GM12878 (cell line): ENCODE measurements at places on chromosomes 16 and 17. TPM values are rescaled to one million over a fixed set of nuclear protein-coding genes. Genes with fewer than 3 reads are reported as not detected.
A peak's percentile ranks its signal among the peaks of the same experiment; 100 is the strongest.

Gene MSL1
- 47.8 and 50.6 TPM in 2 replicates for total RNA-seq

Gene SRRM2
- total RNA-seq: 420 and 483 TPM in 2 replicates

DNA sequence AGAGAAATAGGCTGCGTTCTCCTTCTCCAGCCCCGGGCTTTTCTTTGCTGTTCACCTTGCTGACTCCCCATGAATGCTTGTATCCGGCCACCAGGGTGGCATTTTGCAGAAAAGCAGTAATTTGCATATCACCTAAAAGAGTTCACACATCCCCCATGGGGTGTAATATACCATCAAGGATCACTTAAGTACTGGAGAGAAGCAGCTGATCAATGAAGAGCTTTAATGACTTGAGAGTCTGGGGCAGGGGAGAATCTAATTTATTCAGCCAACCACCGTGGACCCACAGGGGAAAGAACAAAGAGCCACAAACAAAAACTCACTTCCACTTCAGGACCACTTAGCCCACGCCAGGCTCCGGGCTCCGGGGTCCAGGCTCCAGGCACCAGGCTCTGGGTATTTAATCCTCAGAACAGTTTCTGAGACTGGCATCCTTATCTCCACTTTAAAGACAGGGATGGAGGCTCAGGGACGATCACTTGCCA, 33.9 kb upstream of the SEC14L1 start:
- no peaks in the 10 kb centered on the region for H3K36me3 ChIP-seq
- peak; percentile 64 for DNase-seq
- peak overlapping the region; percentile 46; the same call in 1 of the 2 replicates for H3K4me3 ChIP-seq

- H3K27ac ChIP-seq: no peak overlapping the region
- H3K4me1 ChIP-seq: no peaks in the 10 kb centered on the region
- no peak for DNase-seq
- H3K36me3 ChIP-seq: no peaks in the 10 kb centered on the region
Measured at GRCh38 chr16:49189286-49189685, 92.4 kb downstream of the CBLN1 start.

Gene RDM1
- 9.7 and 12.1 TPM in 2 replicates for total RNA-seq

Gene NAT9
- total RNA-seq: 44.8 and 45.3 TPM in 2 replicates

Gene PRCD
- total RNA-seq: 0.37 and 0.95 TPM in 2 replicates

GRCh38 chr16:1812732-1813163, 13.9 kb downstream of the HAGH start:
- H3K27ac ChIP-seq: no peak overlapping the region
- H3K4me3 ChIP-seq: no peak overlapping the region
- no peaks in the 10 kb centered on the region; the same call in 1 of the 2 replicates for H3K36me3 ChIP-seq
- no peaks in the 10 kb centered on the region for H3K4me1 ChIP-seq
- DNase-seq: no peak

Gene ATP1B2
- total RNA-seq: 0.23 and 0.32 TPM in 2 replicates

- H3K27me3 ChIP-seq: peaks cover 3% of the 10 kb centered on the region; the same call in 1 of the 2 replicates
- DNase-seq: no peak
Measured at GRCh38 chr16:54153240-54153934, 133.2 kb downstream of the IRX3 start.

- H3K4me1 ChIP-seq: no peaks in the 10 kb centered on the region
- no peak overlapping the region for H3K27ac ChIP-seq
- H3K27me3 ChIP-seq: no peaks in the 10 kb centered on the region
- DNase-seq: no peak
- H3K36me3 ChIP-seq: peaks cover 29% of the 10 kb centered on the region
Measured at GRCh38 chr16:70252355-70252988, 732 bp upstream of the EXOSC6 start.

Gene EVPL
- 0.03 TPM in 2 replicates for total RNA-seq

DNA sequence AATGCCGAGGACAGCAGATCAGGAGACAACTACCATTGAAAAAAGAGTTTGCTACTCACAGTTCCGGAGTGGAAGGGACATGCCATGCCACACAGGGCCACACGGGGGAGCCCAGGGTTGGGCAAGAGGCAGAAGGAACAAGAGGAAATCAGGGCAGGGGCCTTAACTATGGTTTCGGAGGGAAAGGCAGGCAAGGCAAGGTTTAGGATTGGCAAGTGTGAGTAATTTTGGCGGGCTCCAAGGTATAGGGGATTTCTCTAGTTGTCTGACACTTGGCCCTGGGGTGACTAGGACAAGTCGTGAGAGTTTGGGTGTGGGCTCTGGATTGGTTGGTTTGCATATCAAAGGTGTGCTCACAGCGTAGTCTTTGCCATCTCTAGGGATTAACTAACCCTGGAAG, 27.0 kb upstream of the NTN1 start:
- no peaks in the 10 kb centered on the region for H3K36me3 ChIP-seq
- no peak overlapping the region for H3K4me3 ChIP-seq
- no peak overlapping the region; the same call in 1 of the 2 replicates for H3K27ac ChIP-seq
- peaks cover 15% of the 10 kb centered on the region for H3K4me1 ChIP-seq
- peak; percentile 34 for DNase-seq
- no peaks in the 10 kb centered on the region for H3K27me3 ChIP-seq

Gene NACA2
- total RNA-seq: not detected in 2 replicates

GRCh38 chr16:57574086-57574485, 31.6 kb downstream of the ADGRG5 start:
- no peak overlapping the region for H3K4me3 ChIP-seq
- H3K27me3 ChIP-seq: no peaks in the 10 kb centered on the region
- H3K4me1 ChIP-seq: no peaks in the 10 kb centered on the region
- H3K27ac ChIP-seq: no peak overlapping the region
- no peak for DNase-seq

DNA sequence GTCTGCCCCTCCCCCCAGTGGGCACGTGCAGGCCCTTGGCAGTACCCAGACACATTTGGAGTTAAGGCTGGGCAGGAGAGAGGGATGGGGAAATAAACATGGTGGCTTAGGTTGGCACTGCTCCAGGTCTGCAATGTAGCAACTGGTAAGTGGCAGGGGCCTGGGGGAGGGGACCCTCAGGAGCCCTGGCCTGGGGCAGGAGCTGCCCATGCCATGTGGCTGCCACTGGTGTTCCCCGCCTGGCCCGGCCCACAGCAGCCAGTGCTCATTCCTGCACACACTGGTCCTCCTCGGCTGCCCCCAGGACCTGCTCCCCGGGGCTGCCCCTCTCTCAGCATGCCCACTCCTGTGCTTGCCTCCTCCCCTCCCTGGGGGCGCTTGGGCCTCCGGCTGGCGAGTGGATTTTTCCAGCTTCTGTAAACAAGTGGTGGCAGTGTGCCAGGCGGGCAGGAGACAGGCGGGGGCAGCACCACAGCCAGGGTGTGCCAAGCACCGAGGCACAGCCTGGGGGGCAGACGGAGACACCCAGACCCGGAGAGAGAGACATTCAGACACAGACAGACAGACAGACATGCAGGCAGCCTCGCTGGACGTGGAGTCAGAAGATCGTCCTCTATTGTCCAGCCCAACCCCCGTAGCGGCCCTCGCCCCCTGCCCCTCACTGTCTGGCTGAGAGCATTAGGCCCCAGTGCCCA, 9.4 kb downstream of the THRA start:
- H3K4me3 ChIP-seq: no peak overlapping the region
- no peak overlapping the region for H3K27ac ChIP-seq
- no peak for DNase-seq
